ENCODE measurements at places on chromosomes 4 and X.

DNA sequence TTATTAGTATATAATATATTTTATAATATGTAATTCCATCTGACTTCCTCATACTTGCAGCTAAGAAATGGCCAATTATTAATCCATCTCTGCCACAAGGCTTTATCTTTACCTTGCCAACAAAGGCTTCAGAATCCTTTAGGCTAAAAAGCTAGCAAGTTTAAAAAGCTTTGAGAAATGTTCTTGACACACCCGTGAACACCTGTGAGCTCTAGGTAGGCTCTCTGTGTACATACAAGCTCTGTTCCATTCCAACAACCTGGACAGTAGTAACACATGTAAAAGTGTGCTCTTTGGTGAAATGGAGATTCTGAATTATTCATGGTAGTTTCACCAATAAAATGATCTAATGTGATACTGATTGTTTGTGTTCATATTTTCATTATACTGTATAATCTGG, 49.7 kb upstream of the USP9X start:
- DNase-seq: no peak

DNA sequence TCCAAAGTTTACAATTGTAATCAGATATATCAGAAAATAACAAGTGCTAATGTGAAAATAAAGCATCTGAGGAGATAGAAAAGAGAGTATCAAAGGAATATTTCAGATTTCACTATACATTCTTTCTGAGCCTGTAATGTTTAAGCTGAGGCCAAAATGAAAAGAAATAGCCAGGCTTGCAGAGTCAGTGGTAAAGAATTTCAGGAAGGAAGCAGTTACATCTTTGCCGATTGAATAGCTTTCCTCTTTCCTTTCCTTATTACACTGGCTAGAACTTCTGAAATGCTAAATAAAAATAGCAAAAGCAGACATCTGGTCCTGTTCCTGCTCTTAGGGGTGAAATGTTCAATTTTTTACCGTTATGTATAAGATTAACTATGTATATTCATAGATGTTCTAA, 1441.6 kb upstream of the PCDH7 start:
- no peak for DNase-seq

DNA sequence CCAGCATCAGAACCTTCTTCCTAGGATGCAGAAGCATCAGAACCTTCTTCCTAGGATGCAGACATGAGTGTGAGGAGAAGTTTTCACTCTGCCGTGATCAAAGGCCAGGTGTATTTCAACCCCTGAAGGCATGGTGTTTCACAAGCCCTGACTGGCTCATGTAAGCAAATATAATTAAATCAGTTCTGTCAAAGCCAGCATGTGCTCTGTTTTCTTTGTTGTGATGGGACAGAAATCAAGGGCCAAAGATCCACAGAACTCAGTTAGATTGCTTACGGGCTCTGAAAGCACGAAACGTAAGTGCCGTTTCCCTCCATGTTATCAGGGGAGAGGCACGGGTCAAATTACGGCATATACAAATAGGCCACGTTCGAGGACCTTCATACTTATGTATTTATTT, 32.0 kb upstream of the CLDN24 start:
- no peak for DNase-seq

DNA sequence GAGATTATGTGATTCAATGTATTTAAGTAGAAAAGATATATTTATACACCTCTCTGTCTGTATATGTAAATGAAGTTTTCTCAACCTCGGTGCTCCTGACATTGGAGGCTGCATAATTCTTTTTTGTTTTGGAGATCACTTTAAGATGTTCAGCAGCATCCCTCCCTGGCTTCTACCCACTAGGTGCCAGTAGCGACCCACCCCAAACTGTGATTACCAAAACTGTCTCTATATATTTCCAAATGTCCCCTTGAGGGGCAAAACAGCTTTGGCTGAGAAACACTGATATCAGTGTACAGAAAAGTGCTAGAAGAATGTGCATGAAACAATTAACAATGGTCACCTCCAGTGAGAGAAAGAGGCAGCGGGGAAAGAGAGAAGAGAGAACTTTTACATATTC, 51.2 kb downstream of the DCX start:
- no peak for DNase-seq

- no peak for DNase-seq
Observed at GRCh38 chrX:63434665-63435064, 83.5 kb upstream of the SPIN4 start.

DNA sequence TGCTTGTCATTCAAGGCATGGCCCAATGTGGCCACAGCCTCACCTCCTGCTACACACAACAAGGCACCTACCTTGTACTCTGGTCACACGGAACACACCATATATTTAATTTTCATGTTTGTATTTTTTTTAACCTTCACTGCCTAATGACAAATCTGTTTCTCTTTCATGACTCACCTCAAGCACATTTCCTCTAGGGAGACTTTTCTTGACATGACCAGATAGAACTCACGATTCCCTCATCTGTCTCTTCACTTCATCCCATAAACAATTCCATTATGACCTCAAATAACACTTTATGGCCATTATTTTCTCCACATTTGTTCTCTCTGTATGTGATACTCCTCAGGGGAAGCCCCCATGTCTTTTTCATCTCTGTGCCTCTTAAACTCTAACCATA, 11.1 kb downstream of the DRP2 start:
- DNase-seq: no peak

DNA sequence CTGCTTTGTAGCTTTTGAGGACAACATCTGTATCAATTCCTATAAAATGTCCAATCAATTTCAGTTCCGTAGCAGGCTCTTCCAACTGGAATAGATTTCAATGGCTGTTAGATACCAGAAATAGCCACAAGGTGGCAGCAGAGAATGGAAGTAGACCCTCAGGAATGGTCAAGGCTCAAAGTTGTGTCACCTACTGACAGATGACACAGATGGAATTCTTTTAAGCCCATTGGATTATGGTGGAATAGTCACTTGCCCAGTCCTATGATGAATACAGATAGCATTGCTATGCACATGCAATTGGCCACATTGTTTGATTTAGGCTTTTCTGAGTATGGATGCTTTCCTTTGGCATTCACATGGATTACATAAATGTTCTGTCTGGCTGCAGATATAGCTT, 130.4 kb upstream of the RADX start:
- no peak for DNase-seq

DNA sequence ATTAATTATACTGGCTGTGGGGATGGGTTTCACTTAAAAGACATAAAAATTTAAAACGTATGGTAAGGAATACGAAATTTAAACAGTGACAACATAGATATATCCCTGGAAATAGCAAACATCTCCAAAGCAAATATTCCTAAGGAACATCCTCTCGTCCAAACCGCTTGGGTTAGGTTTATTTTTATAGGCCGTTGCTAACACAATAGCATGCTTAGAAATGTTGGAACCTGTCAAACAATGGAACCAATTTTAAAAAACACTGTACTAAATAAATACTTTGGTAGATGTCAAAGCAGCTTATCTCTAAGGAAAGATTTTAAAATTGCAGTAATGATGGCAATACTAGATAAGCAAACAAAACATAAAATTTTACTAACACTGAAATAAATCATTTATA, 45.4 kb downstream of the SEC24D start:
- no peak for DNase-seq

DNA sequence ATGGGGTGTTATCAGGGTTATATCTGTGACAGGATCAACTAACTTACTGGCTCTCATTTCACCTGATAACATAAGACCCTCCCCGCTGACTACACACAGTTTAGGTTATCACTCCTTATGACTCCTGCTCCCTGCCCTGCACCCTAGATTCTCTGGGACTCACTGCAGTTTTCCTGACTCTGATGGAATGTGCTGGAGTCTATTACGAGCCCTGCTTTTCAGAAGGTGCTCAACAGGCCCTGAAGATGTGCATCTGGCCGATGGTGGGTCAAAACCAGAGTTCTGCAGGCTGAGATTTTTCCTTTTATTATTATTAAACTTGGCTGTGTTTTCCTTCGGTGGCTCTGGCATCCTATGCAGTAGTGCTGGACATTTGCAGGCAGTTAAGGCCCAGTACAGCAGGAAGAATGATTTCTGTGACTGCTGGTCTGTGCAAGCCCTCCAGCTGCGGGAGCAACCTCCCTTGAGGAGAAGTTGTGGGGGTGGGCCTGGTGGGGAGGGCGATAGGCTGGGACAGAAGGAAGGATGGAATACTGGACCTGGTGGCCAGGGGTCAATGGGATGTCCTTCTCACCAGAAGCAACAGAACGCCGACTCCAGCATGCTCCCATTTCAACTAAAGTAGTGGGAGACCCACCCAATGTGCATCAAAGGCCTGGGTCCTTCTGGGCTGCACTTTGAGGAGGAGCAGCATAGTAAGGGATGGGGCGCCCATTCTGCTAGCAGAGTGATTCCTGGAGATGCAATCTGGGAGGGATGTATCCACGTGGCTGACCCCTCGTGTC, 11.0 kb downstream of the SOD3 start:
- no peak for DNase-seq

GRCh38 chr4:53101191-53101581, 239.1 kb downstream of the RASL11B start:
- no peak for DNase-seq

- no peak for DNase-seq
Observed at GRCh38 chrX:154840856-154841255, 6.4 kb upstream of the SMIM9 start.

DNA sequence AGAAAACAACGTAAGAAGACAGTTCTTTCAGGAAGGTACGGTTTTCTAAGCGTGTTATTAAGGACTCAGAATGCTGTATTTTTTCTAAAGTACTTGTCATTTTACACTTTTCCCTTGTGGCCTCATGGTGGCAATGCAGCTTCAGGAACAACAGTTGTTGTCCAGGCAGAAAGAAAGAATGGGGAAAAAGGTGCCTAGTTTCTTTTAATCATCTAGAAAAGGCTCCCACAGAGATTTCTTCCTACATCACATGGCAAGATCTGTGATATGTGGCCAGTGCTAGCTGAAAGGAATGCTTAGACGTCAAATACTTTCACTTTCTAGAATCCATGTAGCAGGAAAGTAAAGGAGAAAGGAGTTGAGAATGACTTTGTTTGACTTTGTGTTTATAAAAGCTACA, 49.0 kb upstream of the TRAM1L1 start:
- DNase-seq: no peak

DNA sequence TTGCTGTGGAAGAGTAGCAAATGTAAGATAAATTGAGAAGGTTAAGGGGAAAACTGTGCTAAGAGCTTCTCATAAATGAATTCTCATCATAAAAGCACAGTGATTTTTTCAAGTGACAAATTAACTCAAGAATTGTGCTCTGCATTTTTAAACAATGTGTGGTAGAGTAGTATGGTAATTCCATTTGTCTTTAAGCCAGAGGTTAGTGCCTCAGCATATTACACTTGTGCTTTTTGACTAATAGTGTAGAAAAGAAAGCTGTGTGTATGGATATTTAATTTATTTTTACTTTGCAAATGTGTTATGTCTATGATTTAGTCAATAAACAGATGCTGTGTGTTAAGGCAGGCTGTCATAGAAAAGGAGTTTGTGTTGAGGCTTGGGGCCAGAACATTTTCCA, 61.0 kb downstream of the FHIP1A start:
- DNase-seq: no peak

DNA sequence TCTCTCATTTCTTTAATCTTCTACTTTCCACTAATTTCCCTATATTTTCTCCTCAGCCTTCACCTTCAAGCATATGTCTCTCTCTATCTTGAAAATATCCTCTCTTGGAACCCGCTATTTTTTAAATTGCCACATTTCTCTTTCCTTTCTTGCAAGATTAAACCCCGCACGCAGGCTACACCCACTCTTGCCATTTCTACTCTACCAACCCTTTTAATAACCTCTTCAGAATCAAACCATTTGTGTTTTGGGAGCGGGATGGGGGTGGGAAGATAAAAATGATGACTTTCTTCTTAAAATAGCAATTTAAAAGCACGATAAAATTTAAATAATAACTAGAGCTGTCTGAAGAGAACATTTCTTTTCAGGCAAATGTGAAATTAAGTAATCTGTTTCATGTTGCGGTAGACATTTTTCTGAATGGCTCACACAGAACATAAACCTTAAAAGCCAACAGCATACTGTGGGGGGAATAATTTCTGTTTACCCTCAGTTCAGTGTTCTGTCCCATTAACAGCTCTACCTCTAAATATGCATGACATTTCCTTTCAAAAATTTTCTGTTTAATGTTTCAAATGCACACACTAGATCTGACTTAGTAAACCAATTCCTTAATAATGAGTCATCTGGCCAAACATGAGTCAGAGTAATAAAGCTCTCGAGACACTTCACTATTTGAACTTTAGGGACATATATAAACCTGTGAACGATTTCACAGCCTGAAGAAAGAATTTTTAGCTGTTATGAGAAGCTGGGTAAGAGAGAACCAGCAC, 20.5 kb downstream of the ARSJ start:
- no peak for DNase-seq

- no peak for DNase-seq
Observed at GRCh38 chr4:23368081-23368697, 521.7 kb downstream of the PPARGC1A start.

- DNase-seq: no peak
Observed at GRCh38 chrX:71107762-71108360, 1.3 kb upstream of the CXorf65 start.

DNA sequence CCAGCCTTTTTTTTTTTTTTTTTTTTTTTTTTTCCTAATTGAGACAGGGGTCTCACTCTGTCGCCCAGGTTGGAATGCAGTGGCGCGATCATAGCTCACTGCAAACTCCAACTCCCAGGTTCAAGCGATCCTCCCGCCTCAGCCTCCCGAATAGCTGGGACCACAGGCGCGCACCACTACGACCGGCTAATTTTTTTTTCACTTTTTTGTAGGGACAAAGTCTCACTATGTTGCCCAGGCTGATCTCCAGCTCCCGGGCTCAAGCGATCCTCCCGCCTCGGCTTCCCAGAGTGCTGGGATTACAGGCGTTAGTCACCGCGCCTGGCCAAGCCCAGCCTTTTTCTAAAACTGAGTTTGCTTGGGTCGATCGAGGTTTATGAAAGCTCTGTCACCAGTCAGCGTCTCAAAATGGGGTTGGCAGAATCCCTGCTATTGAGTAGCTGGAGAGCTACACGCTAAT, 1.3 kb upstream of the OTUD5 start:
- no peak for DNase-seq

DNA sequence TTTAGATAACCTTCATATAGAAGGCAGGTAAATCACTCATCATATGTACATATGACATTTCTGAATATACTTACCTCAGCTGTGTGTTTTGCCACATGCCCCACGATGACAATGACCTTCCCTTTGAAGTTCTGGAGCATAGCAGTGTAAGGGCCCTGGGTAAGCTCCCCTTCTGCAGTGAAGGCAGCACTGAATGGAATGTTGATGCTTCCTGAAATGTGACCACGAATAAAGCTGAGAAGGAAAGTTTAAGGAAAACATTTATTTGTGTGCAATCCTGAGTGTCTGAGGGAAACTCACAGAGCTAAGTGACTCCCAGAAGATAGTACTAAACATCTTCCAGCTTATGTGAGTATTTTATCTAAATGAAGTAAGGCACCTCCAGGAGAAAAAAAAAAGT, 200.1 kb downstream of the NPNT start:
- DNase-seq: no peak

DNA sequence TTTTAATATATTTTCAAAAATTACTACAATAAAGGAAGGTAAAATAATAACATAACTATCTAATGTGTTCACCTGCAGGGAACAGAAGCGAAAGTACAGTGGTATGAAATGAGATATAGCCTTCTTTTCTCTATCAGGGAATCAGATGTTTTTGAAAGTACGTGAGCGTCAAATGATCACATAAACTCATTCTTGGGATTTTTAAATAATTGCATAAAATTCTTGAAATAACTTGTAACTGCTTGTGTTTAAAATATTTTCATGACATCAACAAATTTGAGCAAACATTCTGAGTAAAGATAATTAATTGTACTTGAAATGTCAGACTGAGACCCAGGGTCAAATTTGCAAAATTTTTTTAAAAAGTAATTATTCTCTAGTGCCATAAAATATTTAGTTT, 193.5 kb upstream of the NEIL3 start:
- DNase-seq: no peak

All from stimulated activated CD4-positive, alpha-beta T cell treated with anti-CD3 and anti-CD28 coated beads, Interleukin-15, amount 100 ng/mL, for 1 hour (primary cell).